T-helper 1 cell (primary cell): ENCODE measurements at places on chromosomes 16 and 17.

DNA sequence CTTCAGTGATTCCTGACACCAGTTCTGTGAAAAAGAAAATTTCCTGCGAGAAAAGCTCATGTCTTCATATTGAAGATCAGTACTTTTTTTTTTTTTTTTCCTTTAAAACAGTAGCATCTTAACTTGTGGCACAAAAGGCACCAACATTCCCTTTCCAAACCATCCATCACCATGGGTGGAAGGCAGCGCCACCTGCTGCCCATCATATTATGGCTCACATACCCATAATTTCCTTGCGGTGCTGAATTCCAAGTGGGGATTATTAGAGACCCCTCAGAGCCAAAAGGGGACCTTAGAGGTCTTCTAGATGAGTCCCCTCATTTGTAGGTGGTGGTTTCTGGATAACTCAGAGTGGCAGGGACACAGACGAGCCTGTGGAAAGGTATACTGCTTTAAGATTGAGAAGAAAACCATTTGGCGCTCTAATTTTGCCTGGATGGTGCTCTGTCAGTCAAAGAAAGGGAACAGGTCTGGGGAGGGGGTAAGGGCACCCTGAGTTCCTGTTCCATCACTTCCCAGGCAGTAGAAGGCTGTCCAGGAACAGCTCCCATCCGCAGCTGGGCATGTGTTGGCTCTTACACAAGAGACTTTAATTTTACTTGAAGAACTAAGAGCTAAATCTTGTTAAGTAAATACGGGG, 7.9 kb upstream of the SOST start:
- peak; percentile 29 for DNase-seq

GRCh38 chr17:78852709-78853121, 12.1 kb upstream of the USP36 start:
- no peak for DNase-seq

DNA sequence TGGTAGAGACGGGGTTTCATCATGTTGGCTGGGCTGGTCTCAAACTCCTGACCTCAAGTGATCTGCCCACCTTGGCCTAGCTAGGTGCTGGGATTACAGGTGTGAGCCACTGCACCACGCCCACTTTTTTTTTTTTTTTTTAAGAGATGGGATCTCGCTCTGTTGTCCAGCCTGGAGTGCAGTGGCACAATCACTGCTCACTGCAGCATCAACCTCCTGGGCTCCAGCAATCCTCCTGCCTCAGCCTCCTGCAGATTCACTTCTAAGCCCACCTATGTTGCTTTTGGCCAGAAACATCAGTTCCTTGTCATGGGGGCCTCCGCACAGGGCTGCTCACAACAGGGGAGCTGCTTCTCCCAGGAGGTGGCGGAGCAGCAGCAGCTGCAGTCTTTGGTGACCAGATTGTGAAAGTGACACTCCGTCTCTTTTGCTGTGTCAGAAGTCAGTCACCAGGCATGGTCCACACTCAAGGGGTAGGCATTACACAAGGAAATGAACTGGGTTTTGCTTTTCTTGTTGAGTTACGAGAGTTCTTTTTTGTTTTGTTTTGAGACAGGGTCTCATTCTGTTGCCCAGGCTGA, 4.5 kb upstream of the NME4 start:
- DNase-seq: no peak

DNA sequence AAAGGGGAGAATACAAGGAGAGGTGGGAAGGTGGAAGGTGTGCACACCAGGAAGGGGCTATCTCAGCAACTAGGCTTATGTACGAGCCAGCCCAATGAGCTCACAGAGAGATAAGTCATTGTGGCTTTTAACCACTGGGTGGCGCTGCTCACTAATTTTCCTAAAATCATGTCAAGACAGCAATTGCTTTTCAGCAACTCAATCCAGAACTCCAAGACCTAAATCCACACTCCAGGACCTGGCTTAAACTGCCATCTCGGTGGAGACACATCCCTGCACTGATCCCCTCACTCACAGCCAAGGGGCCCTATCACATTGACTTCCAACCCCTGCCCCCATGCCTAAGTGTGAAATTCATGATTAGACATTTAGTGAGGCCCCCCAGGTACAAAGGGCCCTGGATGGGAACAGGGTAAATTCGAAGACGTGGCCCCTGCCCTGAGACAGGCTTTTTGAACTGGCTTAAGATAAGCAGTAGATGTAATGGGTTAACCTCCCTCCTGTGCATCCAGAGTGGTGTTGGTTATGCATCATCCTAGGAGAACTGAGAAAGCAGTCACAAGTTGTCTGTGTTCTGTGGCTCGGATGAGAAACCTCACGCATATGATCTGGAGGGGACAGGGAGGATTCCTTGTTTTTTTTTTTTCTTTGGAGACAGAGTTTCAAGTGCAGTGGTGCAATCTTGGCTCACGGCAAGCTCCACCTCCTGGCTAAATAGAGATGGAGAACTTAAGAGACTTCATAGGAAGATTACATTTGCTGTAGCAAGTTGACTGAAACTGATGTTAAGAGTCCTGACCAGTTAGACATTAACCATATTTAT, 11.5 kb downstream of the CCL16 start:
- DNase-seq: peak; percentile 36

GRCh38 chr17:83175822-83176622, 96.6 kb downstream of the METRNL start:
- DNase-seq: no peak

DNA sequence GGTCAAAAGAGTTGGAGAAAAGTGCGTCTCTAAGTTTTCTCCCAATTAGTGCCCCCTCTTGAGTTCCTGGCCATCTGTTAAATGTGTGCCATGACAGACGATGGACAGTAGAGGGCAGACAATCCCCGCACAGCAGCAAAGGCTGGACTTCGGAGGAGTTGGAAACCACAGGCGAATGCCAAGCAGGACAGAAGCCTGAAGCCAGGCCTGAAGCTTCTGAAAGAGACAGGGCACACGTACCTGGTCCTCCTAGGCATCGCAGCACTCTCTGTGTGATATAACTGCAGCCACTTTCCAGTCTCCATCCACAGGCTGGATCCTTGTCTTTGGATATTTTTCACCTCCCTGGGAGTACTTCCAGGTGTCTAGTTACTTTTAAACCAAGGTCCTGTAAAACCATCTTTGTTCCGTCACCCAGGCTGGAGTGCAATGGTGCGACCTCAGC, 14.5 kb downstream of the C17orf100 start:
- DNase-seq: no peak

DNA sequence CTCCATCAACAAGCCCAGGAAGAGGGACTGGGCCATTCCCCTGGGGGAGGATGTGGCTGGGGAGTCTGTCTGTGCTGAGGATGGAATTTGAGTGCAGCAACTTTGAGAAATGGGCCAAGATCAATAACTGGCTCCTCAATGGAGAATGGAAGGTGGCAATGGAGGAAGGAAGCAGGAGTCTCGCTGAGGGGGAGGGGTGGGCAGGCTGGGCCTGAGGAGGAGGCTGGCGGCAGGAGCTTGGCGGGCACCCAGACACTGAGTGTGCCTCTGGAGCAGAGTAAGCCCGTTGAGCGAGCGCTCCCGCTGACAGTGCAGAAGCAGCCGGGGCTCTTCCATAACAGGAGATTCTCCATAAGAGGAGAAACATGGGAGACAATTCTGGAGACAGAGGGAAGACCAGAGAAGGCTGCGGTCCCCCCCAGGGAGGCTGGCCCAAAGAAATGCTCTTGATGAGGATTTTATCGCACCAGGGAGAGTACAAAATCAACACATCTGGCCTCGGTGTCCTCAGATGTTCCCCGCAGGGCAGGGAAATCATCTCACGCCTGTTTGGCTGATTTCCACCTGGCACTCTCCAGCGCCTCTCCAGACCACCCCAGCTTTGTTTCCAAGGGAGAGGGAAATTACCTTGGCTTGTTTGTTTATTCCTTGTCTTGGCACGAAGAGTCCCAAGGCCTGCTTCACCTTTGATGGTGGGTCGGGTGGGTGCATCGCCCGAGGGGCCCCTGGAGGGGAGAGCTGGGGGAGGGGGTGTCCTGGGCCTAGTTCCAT, 2.8 kb upstream of the MMP15 start:
- no peak for DNase-seq
